Activated T-helper 1 cell treated with anti-CD3 and anti-CD28 coated beads, Interleukin-12 subunit alpha, Interleukin-12 subunit beta, Interleukin-2, Interleukin-4 antibody, amounts not matched to agents 30 ng/mL and 10 ng/mL and 1 ng/mL, durations not matched to agents 14 hours and 24 hours and 36 hours (primary cell): ENCODE measurements at places on chromosomes 2 and 18. TPM values are rescaled to one million over a fixed set of nuclear protein-coding genes. Genes with fewer than 3 reads are reported as not detected.

INHBB gene
- not detected in 2 replicates for total RNA-seq

DNA sequence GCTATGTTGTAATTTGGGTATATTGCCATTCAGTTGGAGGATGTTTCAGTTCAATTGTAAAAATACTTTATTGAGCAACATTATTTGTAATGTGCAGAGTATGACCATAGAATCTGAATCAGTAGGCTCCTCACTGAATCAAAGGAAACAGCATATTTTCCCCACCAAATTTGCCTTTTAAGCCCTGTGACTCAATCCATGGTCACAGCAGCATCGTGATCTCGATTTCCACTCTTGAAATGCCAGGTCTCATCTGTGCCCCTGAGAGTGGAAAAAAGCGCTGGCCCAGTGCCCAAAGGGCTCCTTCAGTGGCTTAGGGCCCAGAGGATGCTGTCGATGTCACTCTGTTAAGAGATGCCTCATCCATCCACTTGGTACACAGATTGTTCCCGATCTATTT, 57.5 kb downstream of the FHOD3 start:
- no peak for DNase-seq

- no peak for DNase-seq
Observed at GRCh38 chr2:30990671-30991070, 147.6 kb downstream of the GALNT14 start.

GPR45 gene
- not detected in 2 replicates for total RNA-seq

- DNase-seq, result no peak
Observed at GRCh38 chr2:33168922-33169321, 222.2 kb downstream of the LTBP1 start.

GRCh38 chr2:104321116-104321795, 532.7 kb upstream of the POU3F3 start:
- no peak for DNase-seq

DNA sequence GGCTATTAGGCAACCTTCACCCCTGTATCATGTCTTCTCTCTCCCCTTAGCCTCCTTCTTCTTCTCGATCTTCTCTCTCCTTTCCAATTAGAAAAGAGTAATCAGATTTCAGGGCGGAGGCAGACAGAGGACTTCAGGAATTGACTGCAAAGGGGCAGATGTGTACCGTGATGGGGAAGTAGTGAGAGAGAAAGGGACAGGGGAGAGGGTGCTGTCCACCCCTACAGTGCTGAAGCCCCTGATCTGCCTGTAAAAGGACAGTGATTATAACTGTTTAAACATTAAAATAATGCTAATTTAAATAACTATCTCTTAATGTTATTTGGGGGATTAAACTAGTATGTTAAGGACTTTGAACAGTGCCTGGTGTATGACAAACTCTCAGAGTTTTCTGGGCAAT, 178.5 kb downstream of the ACTR3 start:
- no peak for DNase-seq

- DNase-seq, result no peak
Observed at GRCh38 chr2:40516604-40517003, 64.7 kb upstream of the SLC8A1 start.

DNA sequence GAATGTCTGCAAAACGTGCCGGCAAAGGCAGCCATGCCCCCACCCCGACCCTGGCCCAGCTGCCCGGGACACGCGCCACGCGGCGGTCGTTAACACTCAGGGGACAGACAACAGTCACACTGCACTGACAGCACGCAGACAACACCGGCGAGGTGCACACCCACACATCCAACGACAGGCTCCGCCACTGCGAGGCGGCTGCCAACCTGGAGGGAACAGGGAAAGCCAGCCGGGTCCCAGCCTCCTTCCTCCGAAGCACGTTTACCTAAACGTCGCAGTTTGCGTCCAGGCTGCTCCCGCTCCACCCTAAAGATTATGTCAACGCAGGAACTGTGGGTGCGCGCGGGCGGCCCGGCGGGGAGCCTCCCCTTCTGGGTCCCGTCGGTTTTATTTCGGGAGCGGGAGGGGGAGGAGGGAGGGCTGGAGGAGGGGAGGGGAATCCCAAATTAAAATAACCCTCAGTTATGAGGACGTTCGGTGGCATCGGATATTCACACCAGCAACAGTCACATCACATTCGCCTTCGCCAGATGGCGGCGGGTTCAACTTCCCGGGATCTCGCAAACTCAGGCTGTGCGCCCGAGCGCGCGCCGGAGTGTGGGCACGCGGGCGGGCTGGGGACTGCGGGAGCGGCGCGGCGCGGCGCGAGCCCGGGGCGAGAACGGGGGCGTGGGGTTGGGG, 644 bp downstream of the PTGR3 start:
- peak; percentile 30 for DNase-seq

GREB1L gene
- not detected in 2 replicates for total RNA-seq

GRCh38 chr2:171921970-171922229, 361 bp upstream of the HAT1 start:
- no peak for DNase-seq

GRCh38 chr18:24660956-24661355, 200.5 kb downstream of the HRH4 start:
- DNase-seq, result no peak

GRCh38 chr2:11254100-11254536, 90.3 kb downstream of the ROCK2 start:
- no peak for DNase-seq

BOLL gene
- total RNA-seq, result 0.51 TPM in 1 of 2 replicates, not detected in the other

DNA sequence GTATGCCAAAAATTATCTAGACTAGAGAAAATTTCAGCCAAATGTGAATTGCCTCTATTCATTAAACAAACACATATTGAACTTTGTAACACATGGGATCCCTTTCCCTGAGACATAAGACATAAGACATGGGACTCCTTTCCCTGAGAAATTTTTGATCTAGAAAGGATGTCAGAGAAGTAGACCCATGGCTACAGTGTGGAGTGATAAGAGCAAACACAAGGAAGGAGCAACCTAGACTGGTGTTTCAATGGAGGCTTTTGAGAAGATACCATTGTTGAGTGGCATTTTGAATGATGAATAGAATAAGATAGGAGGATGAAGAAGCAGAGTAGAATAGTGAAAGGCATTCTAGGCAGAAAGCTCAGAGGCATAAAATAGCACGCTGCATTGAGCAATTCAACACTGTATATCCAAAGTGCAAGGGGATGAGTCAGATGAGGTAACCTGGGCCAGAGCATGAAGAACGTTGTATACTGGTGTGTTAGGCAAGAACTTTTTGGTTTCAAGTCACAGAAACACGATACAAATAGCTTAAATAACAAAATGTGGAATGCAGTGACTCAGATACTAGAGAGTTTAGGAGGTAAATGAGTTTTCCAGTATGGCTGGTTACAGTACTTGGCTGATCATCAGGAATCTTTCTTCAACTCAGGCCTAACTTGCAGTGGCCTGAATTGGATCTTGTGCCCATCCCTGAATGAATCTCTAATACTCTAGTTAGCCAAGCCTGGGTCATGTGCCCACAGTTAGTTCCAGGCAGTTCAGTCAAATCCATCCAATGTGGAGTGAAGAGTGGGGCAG, 129.8 kb upstream of the TANK start:
- no peak for DNase-seq

DNA sequence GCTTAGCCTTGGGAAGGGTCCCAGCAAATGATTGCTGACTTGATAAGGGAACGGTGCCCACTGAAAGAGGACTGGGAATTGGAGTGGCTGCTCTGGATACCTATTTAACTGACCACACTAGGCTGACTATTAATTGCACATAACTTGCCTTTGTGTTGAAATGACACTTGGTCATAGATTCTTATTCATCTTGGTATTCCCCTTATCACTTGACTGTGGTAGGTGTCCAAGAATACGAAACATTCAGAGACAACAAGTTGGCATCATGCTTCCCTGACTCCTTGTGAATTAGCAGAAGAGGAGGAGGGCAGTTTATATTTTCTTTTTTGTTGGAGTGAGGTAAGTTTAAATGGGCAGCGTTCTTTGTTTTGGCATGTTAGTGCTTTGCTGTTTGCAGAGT, 13.4 kb downstream of the FMNL2 start:
- no peak for DNase-seq

DNA sequence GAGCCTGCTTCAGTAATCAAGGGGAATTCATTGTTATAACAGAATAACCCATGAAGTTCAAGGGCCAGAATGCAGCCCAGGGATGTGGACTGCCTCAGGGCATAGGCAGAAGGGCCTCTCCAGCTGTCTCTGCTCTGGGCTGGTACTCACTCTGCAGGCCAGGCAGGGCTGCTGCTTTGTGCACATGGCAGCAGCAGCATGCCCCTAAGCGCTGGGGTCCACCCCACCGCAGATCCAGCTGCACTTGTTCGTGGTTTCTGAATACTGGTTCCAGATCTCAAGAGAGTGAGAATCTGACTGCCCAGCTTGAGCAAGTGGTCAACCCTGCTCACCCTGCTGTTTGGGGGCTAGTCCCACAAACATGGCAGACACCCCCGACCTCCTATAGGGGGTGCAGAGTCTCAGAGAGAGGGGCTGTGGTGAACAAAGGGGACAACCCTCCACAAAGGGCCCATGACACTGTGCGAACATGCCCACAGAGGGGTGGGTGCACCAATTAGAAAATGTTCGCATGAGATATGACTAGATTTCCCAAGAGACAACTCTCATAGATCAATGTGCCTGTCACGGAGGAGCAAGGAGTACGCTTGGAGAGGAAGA, 87.3 kb downstream of the ACTR3 start:
- no peak for DNase-seq

DNA sequence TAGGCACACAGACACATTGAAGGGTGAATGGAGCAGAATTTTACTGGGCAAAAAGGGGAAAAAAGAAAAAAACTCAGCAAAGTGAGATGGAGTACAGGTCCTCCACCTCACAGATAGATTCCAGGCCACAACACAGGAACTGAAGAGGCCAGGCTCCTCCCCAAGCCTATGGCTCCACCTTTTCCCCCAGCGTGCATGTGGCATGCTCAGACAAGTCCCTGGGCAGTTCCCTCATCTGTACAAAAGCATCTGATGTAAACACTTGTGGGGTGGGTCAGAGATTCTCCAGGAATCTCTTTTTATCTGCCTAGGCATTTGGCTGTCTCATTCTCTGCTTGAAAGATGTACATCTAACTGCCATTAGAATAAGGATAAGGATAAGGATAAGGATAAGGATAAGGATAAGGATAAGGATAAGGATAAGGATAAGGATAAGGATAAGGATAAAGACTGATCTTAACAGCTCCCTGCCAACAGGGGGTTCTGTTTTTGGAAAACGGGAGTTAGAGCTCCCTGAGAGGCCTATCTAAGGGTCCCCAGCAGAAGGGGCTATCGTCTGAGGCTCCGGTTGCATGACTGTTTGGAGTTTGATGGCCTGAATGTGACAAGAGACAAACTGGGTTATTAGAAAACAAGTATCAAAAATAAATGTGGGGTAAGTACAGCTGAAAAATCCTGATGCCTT, 17.2 kb upstream of the ASXL3 start:
- DNase-seq, result no peak

PSMA8 gene
- 0.44 and 0.49 TPM in 2 replicates for total RNA-seq

DNA sequence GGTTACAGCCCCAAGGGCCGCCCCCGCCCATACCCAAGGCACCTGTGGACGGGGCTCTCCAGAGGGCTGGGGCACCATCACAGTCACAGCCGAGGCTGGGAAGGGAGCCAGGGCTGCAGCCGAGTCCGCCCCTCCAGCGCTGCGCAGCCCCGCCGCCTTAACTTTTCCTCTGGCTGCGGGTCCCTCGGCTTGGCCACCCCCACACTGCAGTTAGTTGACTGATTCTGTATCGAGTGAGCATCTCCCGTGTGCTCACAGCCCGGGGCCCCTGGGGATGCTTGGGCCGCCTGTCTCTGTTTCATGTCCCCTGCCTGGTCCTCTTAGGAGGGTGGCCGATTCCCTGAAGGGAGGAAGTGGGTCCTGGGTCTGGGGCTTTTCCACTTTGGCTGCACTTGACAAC, 33.7 kb downstream of the EMILIN2 start:
- DNase-seq, result no peak

FSIP2 gene
- total RNA-seq, result 0.23 TPM in 1 of 2 replicates, not detected in the other
